Right renal cortex interstitium (tissue), 3 donors: ENCODE measurements at places on chromosomes 4 and X.
A peak's percentile ranks its signal among the peaks of the same experiment; 100 is the strongest.

DNA sequence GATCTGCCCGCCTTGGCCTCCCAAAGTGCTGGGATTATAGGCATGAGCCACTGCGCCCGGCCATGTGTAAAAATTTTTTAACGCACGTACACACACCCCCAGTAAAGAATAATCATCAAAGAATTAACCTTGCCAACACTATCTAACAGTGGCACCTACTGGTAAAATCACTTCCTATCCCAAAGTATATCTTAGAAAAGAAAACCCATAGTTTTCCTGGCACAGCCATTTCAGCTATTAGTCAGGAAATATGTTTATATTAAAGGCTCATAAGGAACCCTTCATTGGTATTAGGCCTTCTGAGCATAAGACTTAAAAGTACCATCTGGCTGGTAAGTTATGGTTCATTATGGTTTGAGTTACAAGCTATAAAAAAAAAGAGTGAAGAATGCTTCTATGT is 14.1 kb downstream of the S100G start:
- DNase-seq: no peak

DNA sequence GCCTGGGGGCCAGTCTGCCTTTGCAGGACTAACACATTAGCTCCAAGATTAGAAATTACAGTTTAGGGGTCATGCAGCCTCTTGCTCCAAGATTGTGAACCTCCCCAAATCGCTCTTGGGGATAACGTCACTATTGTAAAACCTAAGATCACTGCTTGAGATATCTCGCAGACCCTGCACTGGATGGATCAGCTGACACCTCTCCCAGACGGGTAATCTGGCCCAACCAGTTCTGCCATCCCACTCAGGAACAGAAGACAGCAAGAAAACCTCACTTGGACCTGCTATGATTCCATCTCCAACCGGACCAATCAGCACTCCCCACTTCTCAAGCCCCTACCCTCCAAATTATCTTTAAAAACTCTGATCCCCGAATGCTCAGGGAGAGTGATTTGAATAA is 431.2 kb downstream of the GPM6A start:
- DNase-seq: no peak

GRCh38 chrX:47540754-47541538 is 20.1 kb upstream of the ARAF start:
- DNase-seq: peak; percentile 73

- no peak for DNase-seq
Measured at GRCh38 chr4:119113033-119113655, 22.5 kb upstream of the MYOZ2 start.

- DNase-seq: no peak
Measured at GRCh38 chrX:54413753-54414152, 26.5 kb upstream of the TSR2 start.

GRCh38 chr4:156738766-156739165 is 232.8 kb downstream of the PDGFC start:
- DNase-seq: no peak

DNA sequence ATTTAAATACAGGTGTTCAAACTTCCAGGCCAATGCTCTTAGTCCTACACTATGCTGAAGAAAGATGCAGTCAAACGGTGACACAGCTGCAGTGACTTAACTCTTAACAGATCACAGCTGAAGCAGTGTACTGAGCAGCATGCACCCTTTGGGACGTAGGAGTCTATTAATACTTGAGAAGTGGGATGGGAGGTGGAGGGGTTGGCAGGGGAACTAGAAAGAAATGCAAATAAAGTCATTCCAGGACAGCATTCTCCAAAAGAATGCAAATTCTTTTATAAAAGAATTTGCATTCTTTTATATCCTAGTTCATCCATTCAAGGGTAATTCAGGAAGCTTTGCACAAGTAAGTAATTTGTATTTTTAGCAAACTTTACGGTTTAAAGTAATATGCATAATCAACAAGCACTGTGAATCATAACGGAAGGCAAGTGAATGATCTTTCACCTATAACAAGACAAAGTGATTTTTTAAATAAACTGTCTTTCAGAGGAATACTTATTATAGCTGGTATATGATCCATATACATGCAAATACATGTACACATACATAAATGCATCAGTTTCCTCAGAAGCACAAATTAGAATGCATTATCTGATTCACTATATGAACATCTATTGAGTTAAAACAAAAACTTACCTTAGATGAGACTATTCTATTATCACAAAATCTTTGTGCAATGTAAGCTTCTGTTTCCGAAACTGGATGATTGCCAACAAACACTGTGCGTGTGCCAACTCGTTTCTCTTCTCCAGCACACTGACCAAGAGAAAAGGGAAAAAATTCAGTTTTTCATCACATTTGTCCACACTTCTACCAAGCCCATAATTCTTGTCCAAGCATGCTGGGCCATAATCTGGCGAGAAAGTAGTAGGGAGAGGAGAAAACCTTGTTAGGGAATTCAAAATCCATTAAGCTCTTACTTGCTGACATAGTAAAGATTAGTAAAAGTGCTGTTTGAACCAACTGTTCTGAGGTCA is 106.5 kb downstream of the ATP11C start:
- no peak for DNase-seq

GRCh38 chr4:174420316-174420715 is 102.0 kb downstream of the HPGD start:
- no peak for DNase-seq

GRCh38 chr4:151012820-151013219 is 2.3 kb downstream of the LRBA start:
- no peak for DNase-seq

GRCh38 chrX:123172869-123173268 is 11.2 kb upstream of the GRIA3 start:
- no peak for DNase-seq

DNA sequence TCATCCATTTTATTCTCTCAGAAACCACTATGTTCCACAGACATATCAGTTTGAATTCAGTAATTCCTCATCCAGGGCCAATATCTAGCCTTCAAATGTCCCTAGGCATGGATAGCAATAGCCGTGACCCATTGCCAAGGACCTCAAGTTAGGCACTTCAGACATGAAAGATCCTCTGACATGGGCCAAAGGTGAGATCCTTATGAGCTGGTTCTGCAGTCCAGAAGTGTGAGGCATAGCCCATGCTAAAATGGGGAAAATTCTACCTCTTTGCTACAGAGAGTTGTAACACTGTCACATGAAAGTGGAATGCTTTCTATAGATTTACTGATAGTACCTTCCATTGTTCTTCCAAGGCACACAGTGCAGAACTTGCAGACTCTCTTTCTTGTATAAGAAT is 349.7 kb upstream of the GALNT7 start:
- DNase-seq: no peak

GRCh38 chr4:125461676-125462363 is 147.1 kb downstream of the FAT4 start:
- DNase-seq: no peak

GRCh38 chr4:138401334-138401733 is 159.2 kb upstream of the SLC7A11 start:
- DNase-seq: no peak

GRCh38 chr4:129622566-129622965 is 526.6 kb downstream of the C4orf33 start:
- DNase-seq: no peak

- DNase-seq: no peak
Measured at GRCh38 chr4:30620711-30621110, 99.5 kb upstream of the PCDH7 start.

DNA sequence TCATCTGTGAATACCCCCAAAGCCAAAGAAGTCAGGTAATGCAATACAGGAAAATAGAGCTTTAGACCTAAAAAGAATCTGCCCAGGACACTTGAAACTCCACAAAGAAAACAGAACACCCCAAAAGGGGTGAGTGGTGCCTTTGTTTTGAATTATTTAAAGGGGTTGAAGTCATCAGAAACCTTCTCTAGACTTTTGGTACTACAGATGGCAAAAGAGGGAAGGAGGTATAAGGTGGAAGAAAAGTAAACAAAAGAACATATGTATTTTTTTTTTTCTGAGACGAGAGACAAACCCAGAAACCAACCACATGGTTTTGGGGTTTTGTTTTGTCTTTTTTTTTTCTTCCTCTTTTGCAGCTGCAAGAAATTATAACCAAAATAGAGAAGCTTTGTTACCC is 1477.8 kb downstream of the C4orf33 start:
- no peak for DNase-seq

DNA sequence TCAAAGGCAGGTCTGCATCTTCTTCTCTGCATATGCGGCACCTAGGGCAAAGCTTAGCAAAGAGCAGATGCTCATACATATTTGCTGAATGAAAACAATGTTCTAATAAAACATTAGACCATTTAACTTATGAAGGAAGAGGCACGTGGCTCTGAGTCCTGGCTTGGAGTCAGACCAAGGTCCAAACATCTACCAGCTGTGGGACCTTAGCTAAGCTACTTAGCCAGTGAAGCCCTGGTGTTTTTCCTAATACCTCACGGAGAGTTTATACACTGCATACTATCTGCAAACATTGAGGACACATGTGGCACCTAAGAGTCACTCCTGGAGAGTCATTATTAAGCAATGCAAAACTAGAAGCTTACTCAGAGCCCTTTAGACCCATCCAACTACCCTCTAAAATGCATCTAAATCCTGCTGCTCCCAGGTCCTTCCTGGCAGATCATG is 9.0 kb downstream of the PDGFC start:
- DNase-seq: no peak

DNA sequence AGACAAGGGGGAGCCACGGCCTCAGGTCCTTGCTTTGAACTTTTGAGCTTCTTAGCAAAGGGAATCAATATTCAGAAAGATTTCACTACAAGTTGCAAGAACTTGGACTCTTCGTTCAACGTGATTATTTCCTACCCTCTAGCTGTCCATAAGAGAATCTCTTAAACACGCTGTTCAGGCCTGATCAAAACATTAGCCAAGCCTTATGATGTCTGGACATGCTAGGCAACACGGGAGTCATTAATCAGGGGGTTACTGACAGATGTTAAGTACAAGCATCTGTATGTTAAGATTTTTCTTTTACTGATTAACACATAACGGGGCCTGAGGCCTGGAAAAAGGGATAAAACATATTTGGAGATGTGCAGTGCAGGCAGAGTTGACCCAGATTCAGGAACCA is 138.9 kb upstream of the IL1RAPL2 start:
- no peak for DNase-seq

- DNase-seq: no peak
Measured at GRCh38 chr4:183967266-183967665, 62.2 kb downstream of the STOX2 start.

- no peak for DNase-seq
Measured at GRCh38 chr4:174595141-174595929, 73.0 kb upstream of the HPGD start.

GRCh38 chrX:136856050-136856449 is 24.5 kb downstream of the RBMX start:
- no peak for DNase-seq

DNA sequence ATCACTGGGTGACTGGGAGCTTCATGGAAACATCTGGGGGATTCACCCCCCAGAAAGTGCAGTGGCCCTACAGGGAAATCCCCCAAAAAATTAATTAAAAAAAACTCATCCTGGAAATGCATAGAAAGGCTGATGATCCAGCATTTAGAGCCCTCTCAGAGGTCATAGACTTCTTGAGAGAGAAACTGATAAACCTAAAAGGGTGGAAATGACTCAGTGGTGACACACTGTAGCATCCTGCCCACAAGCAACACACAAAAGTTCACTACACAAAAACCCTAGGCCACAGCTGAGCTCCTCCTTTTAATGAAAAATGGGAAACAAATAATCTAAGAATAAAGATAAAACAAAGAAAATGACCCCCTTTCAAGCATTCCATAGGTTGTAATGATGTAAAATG is 911.5 kb downstream of the GLUD2 start:
- no peak for DNase-seq

GRCh38 chr4:67198727-67199126 is 346.6 kb downstream of the CENPC start:
- peak; percentile 33 for DNase-seq

- no peak for DNase-seq
Measured at GRCh38 chrX:50613846-50614245, 143.2 kb upstream of the DGKK start.

- DNase-seq: no peak
Measured at GRCh38 chr4:22512306-22512705, 3.6 kb downstream of the ADGRA3 start.

DNA sequence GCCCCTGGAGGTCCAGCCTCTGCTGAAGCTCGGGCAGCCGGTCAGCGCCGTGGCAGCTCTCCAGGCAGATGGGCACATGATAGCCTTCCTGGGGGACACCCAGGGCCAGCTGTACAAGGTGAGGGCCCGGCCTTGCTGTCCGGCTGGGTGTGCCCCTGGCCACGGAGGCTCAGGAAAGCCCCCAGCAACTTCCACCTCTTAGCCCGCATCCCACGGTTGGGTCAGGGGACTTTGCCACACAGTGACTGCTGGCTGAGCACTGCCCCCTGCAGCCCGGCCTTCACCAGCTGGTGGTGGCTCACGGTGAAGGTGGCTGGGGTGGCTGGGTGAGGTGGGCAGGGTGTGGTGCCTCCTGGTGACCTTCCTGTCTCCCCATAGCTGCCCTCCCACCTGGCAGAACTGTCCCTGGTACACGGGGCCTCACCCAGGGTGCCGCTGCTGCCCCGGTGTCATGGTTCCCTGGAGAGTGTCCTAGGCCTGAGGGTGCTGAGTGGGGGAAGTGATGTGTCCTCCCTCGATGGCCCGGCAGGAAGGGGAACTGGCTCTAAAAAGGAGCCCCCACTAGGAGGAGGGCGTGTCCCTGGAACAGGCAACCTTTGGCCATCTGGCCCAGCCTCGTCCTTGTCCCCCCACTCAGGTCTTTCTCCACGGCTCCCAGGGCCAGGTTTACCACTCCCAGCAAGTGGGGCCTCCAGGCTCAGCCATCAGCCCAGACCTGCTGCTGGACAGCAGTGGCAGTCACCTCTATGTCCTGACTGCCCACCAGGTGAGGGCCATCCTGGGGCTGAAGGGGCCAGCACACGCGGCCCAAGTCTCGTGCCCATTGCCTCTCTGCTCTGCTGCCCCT is 4.5 kb downstream of the PLXNB3 start:
- DNase-seq: no peak

GRCh38 chr4:31058656-31059055 is 338.5 kb downstream of the PCDH7 start:
- DNase-seq: no peak

DNA sequence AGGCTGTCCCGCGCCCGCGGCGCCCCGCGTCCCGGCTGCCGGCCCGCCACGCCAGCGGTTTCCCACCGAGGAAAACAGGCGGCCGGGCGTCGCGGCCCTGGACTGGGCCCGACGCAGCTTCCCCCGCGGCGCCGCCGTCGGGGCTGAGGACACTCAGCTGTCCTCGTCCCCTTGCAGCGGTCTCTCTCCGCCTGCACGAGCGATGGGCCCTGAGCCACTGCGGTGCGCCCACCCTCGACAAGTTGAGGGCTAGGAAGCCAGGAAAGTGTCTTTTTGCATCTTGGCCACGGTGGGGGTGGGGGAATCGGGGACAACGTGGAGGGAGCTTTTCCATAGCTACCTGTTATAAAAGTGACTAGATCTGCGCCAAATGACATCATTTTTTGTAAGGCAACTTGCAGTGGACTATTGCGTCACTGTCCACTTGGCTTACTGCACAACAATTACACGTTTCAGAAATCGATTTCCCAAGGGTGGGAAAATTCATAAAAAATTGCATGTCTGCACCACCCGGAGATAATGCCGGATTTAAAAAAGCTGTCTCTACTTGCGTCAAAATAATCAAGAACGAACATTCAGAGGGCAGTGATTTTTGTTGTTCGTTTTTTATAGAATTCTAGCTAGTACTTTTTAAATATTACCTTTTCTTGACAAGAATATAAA is 1.1 kb downstream of the KLHL15 start:
- DNase-seq: no peak
